ENCODE measurements at places on chromosomes 1 and 21.

- no peak for DNase-seq
Observed at GRCh38 chr1:175725684-175726083, 17.7 kb downstream of the TNR start.

- no peak for DNase-seq
Observed at GRCh38 chr1:237953238-237953637, 62.5 kb upstream of the ZP4 start.

DNA sequence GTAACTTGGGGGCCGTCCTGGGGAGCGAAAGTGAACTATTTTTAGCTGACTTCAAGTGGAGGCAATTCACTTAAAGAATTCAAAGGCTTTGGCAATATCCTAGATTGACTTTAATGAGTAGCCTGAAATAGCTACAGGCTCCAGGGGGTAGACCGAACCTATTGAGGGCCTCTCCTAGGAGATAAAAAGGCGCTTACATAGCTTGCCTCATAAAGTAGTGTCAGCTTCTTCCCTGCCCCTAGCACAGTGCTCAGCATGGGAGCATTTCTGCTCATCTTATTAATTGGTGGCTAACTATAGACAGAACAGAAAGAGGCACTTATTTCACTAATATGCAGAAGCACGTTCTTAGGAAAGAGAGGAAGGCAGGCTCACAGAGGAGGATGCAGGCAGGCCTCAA lies 12.3 kb upstream of the CTNNBIP1 start:
- DNase-seq, result no peak

DNA sequence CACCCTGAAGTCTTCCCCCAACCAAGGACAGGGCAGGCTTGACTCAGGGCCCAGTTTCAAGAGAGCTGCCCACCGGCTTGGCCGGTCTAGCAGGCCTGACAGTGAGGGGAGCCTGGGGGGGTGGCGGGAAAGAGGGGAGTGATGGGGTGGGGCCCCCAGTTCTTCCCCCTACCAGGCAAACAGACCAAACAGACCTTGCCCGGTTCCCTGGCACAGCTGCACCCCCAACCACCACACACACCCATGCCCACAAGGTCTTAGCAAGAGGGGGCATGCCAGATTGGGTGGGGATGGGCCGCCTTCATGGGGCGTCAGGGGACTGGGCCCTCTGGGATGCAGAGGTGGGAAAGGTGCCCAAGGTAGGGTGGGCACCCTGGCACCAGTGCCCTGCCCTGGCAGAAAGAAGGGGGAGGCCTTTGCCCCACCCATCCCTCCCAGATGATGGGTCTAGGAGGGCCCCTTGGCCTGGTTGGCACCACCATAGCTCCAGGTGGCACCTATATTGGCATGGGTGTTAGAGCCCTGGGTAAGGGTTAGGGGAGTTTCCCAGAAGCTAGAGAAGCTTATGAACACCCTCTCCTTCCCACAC lies 8.9 kb downstream of the ZBTB7B start:
- DNase-seq, result no peak

GRCh38 chr1:89604414-89604735 lies 28.5 kb upstream of the LRRC8C start:
- no peak for DNase-seq

DNA sequence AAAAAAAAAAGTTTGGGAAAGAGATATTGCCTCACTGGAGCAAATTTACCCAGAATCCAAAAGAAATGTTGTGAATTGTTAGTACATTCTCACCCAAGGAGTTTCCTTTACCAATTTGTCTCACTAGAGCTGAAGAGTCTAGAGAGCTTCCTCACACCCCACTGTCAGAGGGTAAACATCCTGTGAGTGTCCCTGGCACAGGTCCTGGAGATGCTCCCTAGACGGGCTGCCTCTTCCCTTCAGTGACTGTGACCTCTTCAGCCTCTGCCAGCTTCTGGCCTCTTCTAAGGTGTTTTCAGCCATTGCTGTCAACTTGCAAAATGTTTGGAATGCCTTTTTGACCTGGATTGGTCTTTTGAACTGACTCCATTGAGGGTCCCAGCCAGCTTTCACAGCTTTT lies 159.4 kb downstream of the DHRS3 start:
- DNase-seq, result no peak

DNA sequence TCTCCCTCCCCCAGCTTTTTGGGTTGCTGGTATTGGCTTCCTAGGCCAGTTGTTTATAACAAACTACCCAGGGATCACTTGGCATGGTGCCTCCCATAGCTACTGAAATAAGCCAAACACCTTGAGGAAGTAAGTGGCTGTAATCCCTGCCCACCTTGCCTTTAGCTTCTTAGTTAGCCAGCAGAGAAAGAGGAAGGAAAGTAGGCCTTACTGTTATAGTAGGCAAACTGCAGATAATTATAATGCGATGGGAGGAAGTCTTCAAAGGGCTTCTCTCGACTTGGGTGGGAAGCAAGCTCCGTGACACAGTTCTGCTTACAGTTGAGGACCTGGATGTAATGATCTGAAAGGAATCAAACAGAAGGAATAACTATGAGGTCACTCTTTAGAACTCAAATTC lies 8.2 kb downstream of the P3H1 start:
- no peak for DNase-seq

DNA sequence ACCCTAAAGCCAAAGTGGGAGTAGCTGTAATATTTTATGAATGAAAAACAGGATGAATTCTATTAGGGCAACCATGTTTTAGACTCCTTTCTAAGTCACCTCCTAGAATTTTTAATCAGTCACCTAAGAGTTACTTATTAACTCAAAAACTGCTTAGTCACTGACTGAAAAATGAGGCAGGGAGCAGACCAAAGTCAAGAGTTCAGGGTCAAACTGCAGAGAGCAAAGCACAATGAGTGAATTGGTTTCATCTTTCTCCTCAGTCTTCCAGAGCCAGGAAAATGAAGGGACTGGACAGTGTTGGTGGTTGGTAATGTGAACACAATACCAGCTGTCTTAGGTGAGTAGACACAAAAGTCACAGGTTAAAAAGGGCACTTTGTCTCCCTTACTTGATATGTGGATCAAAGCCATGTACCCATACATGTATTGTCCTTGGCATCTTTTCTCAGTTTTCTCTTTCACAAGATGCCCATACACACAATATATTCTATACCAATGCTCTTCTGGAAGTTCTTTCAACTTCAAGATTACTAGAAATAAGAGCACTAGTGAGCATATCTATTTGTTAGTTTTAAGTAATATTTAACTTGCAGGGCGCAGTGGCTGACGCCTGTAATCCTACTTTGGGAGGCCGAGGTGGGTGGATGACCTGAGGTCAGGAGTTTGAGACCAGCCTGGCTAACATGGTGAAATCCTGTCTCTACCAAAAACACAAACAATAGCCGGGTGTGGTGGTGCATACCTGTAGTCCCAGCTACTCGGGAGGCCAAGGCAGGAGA lies 42.2 kb downstream of the ATP1B1 start:
- DNase-seq, result no peak

DNA sequence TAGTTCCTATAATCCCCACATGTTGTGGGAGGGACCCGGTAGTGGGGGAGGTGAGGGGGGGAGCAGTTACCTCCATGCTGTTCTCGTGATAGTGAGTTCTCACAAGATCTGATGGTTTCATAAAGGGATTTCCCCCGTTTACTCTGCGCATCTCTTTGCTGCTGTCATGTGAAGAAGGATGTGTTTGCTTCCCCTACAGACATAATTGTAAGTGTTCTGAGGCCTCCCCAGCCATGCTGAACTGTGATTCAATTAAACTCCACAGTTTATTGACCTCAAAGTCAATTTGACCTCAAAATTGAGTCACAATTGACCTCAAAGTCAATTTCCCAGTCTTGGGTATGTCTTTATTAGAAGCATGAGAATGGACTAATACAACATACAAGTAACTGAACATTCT lies 19.7 kb downstream of the DPH5 start:
- DNase-seq, result no peak

- no peak for DNase-seq
Observed at GRCh38 chr1:109497449-109498160, 3.7 kb downstream of the CYB561D1 start.

DNA sequence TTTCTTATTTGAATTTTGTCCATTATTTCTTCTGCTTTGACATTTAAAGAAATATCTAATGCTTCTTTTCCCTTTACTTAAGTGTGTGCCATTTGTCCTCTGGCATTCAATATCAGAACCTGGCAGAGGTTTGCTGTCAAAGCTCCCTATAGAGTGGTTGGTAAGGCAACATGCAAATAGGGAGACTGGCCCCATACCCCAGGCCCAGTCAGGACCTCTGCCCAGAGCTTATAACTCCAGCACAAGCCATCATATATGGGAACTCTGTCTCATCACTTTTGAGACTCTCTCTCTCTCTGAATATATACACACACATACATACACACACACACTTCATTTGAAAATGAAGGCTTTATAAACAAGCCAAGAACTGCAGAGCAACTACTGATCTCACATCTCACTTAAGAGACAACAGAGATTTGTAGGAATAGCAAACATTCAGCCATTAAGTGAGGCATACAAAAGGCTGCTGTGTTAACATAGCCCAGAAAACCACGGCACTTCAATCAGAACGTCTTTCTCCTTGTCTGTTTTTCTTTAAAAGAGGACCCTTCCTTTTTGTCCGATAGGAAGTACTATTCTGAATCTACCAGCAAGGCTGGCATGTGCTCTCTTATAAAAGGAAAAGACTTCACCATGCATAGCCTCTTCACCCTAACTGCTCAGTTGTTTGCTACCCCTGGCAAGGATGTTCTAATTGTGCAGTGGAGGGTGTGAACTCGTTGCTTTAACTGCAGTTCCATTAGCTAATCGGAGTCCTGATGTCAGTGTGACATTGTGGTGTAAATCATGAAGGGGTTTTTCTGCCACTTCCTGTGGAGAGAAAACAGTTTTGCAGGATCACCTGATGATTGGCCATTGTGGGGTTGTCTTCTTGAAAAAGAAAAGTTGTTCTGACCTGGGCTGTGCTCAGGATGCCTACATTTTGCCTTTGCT lies 101.7 kb downstream of the NR5A2 start:
- no peak for DNase-seq

DNA sequence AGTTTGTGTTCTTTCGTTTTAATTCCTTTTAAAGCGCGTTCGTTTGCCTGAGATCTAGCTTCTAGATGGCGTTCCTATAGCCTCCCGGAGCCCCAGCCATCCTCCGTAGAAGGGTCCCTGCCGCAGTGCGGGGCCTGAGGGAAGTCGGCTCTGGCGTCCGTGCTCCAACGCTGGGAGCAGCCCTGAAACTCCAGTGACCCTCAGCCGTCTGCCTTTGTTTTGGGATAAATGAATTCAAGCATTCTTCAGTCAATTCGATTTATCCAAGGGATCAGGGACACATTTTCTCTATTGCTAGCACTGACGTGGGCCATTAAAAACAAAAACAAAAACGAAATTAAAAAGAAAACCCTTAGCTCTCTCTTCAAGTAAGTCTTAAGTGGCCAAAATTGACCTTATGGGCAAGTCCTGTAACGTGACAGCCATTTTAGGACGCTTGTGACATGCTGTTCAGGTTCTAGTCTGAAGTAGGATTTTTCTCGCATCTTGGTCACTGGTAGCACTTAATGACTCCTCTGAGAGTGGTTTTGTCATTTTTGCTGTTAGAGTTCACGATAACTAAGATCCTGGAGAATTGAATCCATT lies 742 bp upstream of the HSPA13 start:
- peak; percentile 65 for DNase-seq

DNA sequence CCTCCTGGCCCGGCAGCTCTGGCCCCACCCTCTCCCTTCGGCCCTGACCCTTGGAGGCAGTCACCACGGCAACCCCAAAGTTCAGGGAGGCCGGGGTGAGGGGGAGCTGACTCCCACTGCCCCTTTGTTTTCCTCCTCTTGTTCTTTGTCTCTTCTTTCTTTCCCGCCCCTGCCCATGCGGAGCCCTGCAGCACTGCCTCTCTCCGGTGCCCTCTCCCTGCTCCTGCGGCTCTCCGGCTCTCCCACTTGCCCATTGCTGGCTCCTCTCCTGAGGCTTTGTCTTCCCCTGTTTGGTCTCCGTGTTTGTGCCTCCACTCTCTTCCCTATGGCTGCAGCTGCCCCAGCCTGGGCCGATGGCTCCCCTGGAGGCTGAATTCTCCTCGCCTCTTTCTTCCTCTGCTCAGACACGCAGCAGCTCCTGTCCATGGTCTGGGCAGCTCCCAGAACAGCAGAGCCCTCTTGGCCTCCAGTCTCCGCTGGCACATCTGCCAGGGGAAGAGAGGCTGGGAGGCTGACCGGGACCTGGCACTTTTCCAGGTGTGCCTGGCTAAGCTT lies 5.8 kb downstream of the CELSR2 start:
- DNase-seq, result no peak

- no peak for DNase-seq
Observed at GRCh38 chr1:9822490-9822889, 1.3 kb downstream of the CLSTN1 start.

DNA sequence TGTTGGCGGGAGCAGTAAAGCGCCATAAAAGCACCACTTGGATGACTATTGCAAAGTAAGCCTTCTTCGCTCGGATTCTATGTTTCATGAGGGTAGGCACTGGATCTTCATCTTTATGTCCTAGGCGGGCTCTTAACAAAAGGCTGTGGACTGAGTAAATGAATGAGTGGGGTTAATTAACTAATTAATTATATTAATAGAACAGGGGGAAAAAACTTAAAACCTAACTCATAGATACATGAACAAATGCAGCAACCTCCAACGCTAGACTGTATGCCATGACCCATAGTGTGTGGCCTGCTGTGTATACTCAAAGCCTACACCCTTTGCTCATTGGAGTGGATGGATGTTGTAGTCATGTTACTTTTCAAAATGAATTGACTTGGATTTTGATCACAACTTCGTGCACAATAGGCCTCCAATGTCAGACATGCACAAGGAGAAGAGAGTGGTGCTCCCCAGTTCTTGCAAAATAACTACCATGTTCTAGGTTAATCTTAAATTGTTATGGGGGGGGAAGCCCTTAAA lies 417 bp upstream of the GFI1 start:
- DNase-seq, result no peak

All from hippocampal formation (tissue), 2 donors.